ENCODE measurements at places on chromosomes 16 and 17. TPM values are rescaled to one million over a fixed set of nuclear protein-coding genes. Genes with fewer than 3 reads are reported as not detected.

ZBTB4 gene
- 36.2 TPM for total RNA-seq

CLEC18B gene
- 0.72 TPM for total RNA-seq

CALB2 gene
- 1.1 TPM for total RNA-seq

FAM117A gene
- total RNA-seq = 5.3 TPM

CRISPLD2 gene
- 122 TPM for total RNA-seq

SMCR8 gene
- total RNA-seq = 22.1 TPM

ABCA10 gene
- total RNA-seq = 1.8 TPM

SLX1B gene
- 3.8 TPM for total RNA-seq
